ENCODE measurements at places on chromosomes 12 and 14. TPM values are rescaled to one million over a fixed set of nuclear protein-coding genes. Genes with fewer than 3 reads are reported as not detected.

SMOC1 gene
- 1.6 TPM for polyA plus RNA-seq

PAPLN gene
- 28.6 TPM for polyA plus RNA-seq

PELI2 gene
- polyA plus RNA-seq = 28.8 TPM

DNA sequence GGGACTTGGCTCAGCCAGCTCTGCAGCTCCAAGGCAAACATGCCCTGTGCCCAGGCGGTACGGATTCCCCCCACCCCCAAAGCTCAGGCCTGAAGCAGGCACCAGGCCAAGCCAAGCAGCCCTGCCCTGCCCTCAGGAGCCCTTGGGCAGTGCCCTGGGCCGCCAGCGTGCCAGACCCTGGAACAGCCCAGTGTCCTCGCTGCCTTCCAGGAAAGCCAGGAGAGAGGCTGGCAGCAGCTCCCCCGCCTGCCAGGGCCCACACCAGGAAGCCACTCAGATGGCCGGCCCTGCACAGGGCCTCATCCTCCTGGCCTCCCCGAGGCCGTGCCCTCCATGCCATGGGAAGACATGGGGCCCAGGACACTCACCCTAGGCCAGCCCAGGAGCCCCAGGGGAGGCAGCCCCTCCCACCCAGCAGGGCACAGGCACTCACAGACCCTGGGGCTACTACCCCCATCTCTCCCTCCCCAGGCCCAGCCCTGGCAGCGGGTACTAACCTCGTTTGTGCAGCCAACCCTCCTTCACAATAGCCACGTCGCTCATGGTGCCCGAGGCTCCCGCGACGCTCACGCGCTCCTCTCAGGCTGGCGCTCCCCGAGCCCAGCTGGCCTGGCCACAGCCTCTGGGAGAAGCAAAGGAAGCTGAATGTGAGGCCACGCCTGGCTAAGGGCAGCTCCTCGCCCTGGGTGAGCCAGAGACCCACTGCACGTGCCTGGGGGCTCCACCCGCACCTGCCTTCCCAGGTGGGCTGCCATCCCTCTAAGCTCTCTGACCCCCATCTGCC lies 3.3 kb downstream of the AKT1 start:
- no peak for DNase-seq

GRCh38 chr14:100552524-100553125 lies 34.6 kb downstream of the BEGAIN start:
- no peak for DNase-seq

DNA sequence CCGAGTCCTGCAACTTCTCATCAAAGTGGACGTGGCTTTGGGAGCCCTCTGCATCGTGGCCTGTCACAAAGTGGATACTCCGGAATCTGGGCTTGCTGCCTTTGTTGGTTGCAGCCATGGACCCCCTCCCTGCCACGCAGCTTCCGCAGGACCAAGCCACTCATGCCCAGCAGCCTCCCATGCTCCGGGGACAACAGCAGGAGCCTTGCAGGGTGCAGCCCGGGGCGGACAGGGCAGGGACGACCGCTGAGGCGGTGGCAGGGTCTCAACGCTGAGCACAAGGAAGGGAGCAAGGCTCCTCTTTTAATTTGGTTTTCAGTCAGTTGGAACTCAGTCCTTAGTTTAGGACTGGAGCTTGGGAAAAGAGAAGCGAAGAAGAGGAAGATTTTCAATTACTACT lies 12.1 kb upstream of the ADCY6 start:
- DNase-seq = no peak

GRCh38 chr12:51841727-51842126 lies 6.8 kb downstream of the FIGNL2 start:
- DNase-seq = no peak

DNA sequence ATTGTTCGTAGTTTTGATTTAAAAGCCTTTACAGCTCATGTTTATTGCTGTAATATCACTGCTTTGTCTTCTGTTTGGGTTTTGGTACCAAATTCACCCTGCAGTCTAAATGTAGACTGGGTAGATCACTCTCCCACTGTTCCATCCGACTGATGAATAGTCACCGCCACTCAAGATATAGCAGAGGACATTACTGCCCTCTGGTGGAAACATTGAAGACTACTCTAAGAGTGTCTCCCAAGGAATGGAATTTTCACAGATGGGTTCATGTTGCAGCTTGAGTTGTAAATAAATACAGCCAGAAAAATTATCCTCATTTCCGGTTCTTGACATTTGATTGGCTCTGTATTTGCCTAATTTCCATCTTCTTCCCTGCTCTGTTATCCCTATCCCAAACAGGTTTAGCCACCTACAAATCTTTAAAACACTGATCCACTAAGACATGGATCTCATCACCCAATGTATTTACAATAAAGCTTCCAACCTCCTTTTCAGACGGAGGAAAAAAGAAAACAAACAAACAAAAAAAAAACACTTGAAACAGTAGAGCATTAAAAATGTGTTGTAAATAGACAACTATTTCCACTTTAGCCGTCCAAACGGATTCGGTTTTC lies 198.3 kb upstream of the CPNE8 start:
- peak; percentile 31 for DNase-seq

DNA sequence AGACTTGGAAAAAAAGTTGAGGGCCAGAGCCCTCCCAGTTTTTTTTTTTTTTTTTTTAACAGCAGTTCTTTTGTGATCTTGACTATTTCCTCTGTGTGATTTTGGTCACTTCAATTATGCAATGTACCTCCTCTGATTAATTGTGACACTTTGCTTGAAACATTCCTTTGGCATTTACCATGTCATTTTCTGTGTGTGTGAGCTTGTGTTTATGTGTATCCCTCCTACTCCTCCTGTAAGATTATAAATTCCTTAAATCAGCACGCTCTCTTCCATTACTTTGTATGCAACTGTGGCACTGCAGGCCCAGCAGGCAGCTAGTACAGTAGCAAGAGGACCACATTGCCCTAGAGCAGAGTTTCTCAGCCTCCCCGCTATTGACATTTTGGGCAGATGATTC lies 33.2 kb upstream of the GALNT16 start:
- no peak for DNase-seq

DNA sequence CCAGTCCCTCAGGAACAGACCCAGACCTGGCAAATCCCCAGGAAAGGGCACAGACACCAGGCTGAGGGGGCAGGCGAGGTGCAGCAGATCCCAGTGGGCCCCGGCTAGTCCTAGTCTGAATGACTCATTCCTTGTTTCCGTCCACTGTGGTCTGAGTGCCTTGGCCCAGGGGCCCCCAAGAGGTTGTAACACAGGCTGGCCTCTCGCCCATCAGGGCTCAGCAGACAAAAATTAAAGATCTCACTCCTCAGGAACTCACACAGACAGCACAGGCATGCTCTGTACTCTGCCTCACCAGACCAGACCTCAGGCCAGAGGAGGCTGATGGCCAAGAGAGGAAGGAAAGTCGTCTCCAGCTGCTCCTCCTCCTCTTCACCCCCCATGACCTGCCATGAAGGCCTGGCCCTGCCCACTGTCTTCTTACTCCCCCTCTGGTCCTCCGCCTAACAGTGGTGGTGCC lies 7.7 kb upstream of the LTBP2 start:
- no peak for DNase-seq

GRCh38 chr14:92984082-92984788 lies 61.3 kb downstream of the CHGA start:
- DNase-seq = no peak

- DNase-seq = no peak
These were observed 37.6 kb upstream of the APPL2 start for GRCh38 chr12:105273601-105274000.

All from left renal pelvis (tissue), 4 donors.